ENCODE measurements at places on chromosomes 12 and 14.
A peak's percentile ranks its signal among the peaks of the same experiment; 100 is the strongest.

DNA sequence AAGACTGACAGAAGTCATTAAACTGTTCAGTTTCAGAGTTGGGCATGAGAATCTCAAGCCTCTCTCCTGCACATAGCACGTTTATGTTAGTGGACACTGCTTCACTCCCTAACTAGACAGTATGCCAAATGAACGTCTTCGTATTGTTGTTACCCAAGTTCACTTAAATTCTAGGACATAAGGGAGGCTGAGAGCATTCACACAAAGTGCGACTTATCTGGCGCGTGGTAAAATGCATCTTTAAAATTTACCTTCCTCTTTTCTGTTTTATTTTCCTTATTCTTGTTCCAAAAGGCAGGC, 166.3 kb downstream of the AKAP6 start:
- DNase-seq: no peak

GRCh38 chr12:125105600-125105999, 40.4 kb downstream of the AACS start:
- no peak for DNase-seq

DNA sequence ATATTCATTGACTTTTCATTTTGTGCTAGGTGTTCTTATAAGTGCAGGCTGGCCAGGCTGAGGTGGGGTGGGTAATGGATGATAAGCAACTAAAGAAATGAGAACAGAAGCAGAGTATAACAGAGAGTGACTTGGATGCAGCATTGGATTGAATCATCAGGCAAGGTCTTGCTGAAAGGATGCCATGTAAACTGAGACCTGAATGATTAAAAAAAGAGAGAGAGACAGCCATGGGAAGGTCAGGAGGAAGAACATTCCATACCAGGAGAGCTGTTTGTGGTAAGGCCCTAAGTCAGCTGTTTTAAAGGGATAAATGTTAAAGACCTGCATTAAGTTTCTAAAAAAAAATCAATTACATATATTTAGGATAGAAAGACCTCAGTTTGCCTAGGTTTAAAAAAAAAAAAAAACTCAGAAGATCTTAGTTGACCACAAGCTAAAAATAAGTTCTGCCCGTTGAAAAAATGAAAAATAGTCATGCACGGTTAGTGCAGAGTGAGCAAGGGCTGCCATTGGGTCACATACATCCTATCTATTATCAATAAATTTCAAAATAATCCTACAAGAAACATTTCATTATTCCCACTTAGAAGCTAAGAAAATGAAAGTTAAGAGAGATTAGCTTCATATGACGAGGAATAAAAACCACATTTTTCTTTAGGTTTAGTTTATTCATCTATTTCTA, 37.2 kb downstream of the IFNG start:
- DNase-seq: no peak

- no peak for DNase-seq
These were observed 5.5 kb upstream of the CCDC197 start for GRCh38 chr14:93991649-93992048.

- no peak for DNase-seq
These were observed 282.5 kb downstream of the PRKD1 start for GRCh38 chr14:29645117-29645516.

DNA sequence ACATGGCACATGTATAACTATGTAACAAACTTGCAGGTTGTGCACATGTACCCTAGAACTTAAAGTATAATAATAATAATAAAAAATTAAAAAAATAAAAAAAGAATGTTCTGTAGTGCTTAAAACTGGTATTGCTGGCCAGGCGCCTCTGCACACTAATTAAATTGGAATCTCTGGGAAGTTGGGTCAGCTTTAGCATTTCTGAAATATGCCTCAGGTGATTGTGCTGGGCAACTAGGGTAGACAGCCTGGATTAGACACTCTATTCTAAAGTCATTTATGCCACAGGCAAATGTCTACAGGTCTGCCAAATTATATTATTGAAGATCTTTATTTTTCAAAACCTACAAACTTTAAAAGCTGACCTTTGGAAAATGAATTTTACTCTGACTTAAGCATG, 55.3 kb downstream of the PPM1H start:
- DNase-seq: no peak

- no peak for DNase-seq
These were observed 5.2 kb downstream of the ZBTB42 start for GRCh38 chr14:104805941-104806624.

DNA sequence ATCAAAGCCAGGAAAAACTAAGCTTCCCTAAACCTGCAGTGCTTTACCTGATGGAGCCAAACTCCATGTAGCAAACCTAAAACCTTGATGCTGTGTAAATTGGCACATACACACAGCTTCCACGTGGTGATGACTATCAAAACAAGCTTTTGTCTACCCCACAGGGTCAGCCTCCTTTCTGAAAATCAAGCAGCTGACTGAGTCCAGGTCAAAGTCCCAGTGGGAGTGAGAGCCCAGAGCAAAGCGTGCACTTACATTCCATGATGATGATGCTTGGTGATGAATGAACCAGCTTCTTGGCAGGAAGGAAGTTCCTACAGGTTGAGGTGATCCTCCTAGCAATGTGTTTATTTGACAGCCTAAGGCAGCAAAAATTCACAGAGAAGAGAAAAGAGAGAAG, 630.0 kb upstream of the TBX3 start:
- DNase-seq: no peak

DNA sequence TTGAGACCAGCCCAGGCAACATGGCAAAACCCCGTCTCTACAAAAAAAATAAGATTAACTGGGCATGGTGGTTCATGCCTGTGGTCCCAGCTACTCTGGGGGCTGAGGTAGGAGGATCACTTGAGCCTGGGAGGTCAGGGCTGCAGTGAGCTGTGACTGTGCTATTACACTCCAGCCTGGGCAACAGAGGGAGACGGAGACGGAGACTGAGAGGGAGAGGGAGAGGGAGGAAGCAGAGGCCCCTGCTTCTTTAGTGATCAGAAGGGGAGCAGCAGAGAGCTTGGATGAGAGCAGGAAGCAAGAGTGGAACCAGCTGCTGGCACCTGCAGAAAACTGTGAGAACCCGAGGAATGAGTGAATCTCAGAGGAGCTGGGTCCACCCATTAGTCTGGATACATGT, 45.9 kb downstream of the ISCA2 start:
- no peak for DNase-seq

DNA sequence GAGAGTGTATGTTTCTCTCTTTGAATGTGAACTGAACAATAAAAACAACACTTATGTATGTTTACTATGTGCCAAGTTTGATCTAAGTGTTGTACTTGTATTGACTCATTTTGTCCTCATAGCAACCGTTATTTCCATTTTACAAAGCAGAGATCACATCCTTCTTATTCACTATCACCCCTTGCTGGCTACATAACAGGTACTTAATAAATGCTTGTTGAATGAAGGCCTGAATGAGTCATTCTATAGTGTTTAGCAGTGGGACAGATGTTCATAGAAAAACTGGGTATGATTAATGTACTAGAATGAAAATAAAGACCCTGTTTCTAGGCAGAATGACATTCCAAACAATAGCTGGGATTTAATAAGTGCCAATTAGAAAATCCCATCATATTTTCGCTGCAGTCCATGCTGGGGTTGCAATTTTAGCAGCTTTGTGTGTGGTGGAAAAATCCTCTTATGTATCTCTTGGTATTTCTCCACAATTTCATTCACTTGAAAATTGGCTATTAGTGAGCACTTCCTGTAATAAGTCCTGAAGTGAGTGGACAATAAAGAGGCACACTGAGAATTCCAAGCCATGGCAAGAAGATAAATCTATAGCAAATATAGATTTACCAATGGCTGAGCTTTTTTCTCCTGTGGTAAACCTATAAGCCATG, 86.0 kb downstream of the FAR2 start:
- DNase-seq: no peak

DNA sequence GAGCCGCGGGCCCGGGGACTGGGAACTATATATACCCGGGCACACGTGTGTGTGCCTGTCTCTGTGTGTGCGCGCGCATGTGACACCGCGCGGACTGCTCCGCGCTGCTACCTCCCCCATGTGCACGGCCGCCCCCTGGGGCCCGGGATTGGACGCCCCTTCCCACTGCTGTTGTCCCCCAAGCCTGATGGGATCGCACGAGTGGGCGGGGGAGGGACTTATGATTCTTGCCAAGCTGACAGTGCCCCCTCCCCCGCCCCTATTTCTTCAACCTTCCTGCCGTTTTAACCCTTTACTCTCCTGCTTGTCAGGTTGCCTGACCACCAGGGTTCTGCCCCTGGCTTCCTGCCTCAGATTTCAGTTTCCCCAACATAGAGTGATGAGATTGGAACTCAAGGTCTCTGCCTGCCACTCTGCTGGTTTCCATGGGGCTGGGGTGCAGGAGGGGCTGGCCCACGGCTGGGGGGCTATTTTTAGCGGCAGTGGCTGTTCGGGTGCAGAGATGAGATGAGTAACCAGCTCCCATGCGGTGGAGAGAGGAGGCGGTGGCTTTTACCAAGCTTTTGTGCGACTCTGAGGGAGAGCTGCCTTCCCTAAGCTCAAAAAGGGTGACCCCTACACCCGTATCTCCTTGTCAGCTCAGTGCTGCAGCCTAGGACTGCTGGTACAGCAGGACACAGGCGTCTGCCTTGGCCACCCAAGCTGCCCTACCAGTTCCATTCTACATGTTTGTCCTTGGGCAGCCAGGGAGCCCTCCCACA, at the start of gene DDN:
Gene DDN, minus strand, starts transcription at position 5 of the 761 bp plus-strand sequence. CDS start 88 bp downstream, outside the sequence.
- no peak for DNase-seq

GRCh38 chr14:35167496-35167895, 45.1 kb downstream of the PRORP start:
- DNase-seq: no peak

DNA sequence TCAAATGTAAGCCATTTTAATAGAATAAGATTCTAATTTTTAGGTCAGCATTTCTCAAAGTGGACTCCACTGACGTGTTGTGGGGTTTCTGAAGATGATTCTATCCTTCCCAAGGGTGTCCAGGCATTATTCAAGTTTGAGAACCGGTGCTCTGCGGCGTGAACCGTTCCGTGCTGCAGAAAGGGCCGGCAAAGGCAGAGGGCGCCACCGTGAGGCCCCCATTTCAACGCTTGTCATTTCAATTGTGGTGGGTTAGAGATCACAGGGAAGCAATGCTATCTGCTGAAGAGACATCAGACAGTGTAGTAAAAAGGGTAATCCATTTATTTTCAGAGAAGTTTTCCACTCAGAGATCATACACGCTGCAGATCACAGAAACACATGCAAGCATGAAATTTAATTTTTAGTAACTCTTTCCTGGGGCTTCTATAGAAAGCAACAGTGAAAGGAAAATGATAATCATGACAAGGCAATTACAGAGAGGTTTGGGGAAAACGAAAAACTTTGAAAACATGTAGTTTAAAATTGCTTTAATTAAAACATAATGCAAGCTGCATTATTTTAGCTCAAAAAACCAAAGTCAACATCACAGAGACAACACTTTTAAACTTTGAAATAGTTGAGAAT, 201.7 kb downstream of the EXOC5 start:
- peak; percentile 57 for DNase-seq

GRCh38 chr12:48671231-48671856, 10.7 kb downstream of the KANSL2 start:
- DNase-seq: no peak

GRCh38 chr12:66011731-66012130, 118.8 kb downstream of the LLPH start:
- DNase-seq: no peak

DNA sequence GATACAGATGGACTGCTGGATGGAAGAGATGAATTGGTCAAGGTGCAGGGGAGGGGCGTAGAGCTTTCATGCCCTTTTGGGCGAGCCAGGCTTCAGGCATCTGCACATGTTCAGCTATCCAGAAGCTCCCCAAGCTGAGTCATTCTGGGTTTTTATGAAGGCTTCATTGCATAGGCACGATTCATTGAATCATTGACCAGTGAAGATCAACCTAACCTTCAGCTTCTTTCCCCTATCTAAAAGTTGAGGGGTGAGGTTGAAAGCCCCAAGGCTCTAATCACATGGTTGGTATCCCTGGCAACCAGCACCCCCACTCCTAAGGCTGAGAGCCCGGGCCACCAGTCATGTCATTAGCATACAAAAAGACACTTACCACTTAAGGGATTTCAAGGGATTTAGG, 36.3 kb downstream of the RPS29 start:
- no peak for DNase-seq

DNA sequence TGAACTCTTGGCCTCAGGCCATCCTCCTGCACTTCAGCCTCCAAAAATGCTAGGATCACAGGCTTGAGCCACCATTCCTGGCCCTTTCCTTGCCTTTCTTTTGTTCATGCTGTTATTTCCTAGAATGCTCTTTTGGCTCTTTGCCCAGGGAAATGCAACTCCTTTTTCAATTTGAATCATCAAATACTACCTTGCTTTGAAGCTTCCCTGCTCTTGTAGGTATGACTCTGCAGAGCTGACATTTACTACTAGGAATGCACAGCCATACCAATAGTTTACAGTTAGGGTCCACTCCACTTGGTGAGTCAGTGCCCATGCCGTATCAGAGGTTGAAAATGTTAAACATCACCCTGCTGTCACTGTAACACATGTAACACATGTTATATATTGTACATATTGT, 107.0 kb upstream of the CRY1 start:
- no peak for DNase-seq

GRCh38 chr12:3534511-3534910, 43.5 kb downstream of the PRMT8 start:
- no peak for DNase-seq

GRCh38 chr12:12813120-12814101, at the start of gene DDX47:
DDX47 (plus strand) TSS chr12:12813346; CDS start chr12:12813368, 22 bp downstream.
- DNase-seq: peak; percentile 92

DNA sequence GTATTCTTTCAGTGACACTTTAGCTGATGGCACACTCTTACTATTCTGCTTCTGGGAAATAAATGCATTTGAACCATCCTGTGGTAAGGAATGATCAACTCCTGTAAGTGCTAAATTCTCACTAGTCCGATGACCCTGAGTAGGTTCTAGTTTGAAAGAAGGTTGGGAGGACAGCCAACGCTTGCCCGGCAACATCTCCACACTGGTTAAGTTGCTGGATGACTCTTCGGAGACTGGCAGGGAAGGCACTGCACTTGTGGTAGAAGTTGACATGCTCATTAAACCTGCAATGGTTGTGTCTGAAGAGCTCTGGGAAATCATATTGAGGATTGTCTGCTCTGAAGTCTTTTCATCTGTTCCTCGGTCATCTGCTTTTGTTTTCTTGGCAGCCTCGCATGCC, 12.0 kb upstream of the KANSL2 start:
- no peak for DNase-seq

GRCh38 chr12:31510034-31510433, 80.9 kb downstream of the DENND5B start:
- DNase-seq: no peak

DNA sequence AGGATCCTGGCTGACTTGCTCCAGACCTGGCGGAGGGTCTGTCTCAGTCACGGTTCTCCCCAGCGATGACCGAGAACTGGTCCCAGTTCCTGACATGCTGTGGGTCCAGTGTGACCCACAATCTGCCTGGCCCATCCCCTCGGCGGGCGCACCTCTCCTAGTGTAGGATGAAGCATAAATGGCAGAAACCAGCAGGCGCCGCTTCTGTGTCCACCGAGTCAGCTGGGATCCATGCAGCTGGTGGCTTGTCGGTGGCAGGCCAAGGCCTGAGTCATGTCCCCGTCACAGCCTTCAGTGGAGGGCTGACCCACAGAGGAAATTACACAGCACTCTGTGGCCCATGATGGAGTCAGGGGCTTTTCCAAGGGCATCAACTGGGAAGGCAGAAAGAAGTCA, 38.5 kb downstream of the NFKBIA start:
- DNase-seq: no peak
